NCI-H1930 (cell line): ENCODE measurements at places on chromosomes 16 and 17.

DNA sequence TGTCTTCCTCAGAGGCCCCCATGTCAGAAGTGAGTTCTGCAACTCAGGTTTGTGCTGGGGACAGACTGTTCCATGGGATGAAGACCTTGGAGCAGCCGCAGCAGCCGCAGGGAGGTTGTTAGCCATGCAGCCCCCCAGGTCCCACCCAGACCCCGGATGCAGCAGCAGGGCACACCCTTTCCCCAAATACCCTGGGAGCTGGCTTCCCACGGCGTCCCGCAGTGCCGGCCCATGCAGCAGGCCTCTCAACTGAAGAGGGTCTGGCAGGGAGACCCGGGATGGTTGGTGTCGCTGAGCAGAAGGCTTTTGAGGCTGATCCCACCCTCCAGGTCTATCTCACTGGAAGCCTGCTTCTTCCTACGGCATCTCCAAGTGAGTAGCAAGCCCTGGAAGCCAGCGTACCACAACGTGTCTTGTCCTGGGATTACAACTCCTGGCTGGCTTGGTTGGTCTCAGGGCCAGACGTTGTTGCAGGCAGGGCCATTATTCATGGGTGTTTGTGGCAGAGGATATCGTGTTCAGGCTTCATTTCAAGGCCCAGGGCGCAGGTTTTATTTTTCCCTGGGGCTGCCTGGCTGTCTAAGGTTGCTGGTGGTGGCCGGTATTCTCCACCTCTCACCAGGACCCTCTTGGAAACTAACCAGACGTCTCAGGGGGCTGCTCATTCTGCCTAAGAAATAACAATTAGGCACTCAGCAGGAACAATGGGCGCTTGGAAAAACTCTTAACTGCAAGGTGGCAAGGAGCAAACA lies 223.2 kb downstream of the C16orf95 start:
- DNase-seq: no peak

GRCh38 chr16:11949527-11949926 lies 7.7 kb upstream of the NPIPB2 start:
- peak; percentile 47 for DNase-seq

GRCh38 chr16:87685405-87685755 lies 80.4 kb downstream of the KLHDC4 start:
- DNase-seq: no peak

DNA sequence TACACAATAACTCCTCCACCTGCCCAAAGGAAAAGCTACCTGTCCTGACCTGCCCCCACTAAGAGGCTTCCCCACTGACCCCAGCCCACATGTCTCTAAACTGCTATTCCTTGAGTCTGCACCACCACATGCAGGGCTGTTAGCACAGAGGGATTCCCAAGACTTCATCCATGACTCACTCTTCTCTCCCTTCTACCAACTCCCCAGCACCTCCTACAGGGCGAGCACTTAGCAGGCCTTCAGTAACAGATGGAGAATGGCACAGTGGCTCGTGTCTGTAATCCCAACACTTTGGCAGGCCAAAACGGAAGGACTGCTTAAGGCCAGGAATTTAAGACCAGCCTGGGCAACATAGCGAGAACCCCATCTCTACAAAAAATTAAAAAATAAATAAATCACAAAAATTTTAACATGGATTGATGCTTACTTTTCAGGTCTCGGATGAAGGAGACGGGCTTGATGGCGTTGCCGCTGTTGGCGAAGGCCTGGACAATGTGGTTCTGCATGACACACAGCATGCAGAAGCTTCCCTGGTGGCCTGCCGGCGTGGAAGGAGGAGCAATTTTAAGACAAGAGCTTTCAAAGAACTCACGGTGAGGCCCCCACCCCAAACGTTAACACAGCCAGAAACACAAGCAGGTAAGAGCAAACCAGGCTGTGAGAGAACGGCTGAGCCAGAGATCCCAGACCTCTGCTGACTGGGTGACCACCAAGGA lies 12.0 kb downstream of the USP36 start:
- DNase-seq: no peak

GRCh38 chr17:38730526-38731379 lies 612 bp downstream of the CISD3 start:
- no peak for DNase-seq

GRCh38 chr17:53168413-53168812 lies 654.3 kb upstream of the KIF2B start:
- no peak for DNase-seq

GRCh38 chr16:69839798-69840409 lies 77.8 kb downstream of the WWP2 start:
- DNase-seq: no peak

- no peak for DNase-seq
Observed at GRCh38 chr17:75698659-75699058, 22.6 kb upstream of the ITGB4 start.

DNA sequence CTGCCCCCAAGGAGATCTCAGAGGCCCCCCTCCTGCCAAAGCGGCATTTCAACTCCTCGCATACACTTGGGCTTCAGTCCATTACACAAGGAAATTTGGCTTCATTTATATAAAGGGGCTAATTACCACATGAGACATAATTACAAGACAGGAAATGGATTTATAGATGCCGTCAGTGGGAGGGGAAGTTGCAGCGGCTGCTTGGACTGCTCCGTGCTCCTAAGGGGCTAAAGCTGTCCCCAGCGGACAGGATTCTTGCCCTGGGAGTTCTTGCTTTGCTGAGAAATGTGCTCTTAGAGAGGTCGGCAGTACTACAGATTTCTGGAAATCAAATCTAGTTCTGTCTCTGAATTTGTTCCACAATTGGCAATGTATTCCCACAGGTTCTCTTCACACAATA lies 57.2 kb upstream of the NLK start:
- no peak for DNase-seq

GRCh38 chr17:80960037-80960796 lies 31.4 kb upstream of the CHMP6 start:
- DNase-seq: no peak

- no peak for DNase-seq
Observed at GRCh38 chr16:50765861-50766260, 24.0 kb downstream of the CYLD start.

- no peak for DNase-seq
Observed at GRCh38 chr17:21044971-21045370, 2.2 kb upstream of the USP22 start.

- no peak for DNase-seq
Observed at GRCh38 chr16:939941-940340, 30.8 kb downstream of the LMF1 start.

DNA sequence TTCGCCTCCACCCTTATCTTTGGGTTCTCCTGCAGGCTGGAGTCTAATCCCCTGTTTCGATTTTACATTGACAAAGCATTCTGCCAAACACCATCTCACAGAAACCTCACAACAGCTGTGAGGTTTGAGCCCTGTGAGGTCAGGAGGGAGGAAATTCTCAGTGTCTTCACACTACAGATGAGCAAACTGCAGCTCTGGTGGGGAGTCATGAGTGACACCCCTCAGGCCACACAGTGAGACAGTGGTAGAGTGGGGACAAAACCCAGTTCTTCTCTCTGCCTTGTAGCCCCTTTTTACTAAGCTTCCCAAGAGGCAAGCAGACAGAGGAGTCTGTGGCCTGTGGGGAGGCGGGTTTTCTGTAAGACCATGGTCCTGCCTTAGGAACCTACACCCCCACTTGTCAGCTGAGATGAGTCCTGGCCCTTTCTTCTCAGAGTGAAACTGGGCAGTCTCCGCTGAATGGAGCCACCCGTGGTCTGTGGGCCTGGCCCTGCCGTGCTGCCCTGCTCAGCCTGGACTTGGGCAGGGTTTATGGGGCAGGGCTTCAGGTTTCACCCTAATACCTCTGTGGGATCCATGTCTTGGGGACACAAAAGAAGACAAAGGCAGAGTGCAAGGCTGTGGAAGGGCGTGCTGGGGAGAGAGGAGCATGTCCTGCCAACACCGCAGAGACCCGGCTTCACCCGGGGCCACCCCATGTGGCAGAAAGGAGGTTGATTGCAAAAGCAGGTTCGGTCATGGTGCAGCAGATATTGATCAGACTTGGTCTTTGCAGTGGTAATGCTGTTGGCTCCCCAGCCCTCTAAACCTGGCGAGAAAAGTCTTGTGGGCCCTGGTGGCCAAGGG lies 59.0 kb downstream of the ABR start:
- DNase-seq: no peak

DNA sequence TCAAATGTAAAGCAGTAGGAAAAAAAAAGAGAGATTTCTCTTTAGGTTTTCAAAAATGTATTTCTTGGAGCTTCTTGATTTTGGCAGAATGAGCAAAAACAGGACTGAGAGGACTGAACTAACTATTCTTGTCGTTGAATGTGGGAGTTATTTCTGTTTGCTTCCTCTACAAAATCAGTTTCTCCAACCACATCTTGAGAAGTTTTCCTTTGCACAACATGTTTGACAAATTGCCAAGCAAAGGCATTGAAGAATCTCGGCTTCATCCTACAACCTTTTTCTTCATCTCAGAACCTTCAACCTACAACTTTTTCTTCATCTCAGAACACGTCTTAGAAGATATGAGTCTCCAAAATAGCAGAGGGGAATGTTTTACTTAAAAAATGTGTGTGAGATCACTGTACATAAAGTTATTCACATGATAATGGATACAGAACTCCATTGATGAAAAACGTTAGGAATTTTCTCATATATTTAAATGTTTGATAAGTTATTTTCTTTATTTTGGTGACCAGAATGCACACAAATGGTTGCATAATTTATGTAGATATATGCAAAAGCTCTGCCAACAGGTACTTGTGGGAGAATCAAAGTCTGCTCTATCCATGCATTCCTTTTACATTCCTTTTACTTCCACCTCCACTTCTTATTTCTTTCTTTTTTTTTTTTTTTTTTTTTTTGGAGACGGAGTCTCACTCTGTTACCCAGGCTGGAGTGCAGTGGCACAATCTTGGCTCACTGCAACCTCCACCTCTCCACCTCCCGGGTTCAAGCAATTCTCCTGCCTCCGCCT lies 370.0 kb downstream of the KCNJ2 start:
- no peak for DNase-seq

GRCh38 chr17:47959825-47960655 lies 2.4 kb upstream of the PRR15L start:
- DNase-seq: no peak

GRCh38 chr16:11258553-11259492 lies 2.8 kb upstream of the SOCS1 start:
- no peak for DNase-seq

DNA sequence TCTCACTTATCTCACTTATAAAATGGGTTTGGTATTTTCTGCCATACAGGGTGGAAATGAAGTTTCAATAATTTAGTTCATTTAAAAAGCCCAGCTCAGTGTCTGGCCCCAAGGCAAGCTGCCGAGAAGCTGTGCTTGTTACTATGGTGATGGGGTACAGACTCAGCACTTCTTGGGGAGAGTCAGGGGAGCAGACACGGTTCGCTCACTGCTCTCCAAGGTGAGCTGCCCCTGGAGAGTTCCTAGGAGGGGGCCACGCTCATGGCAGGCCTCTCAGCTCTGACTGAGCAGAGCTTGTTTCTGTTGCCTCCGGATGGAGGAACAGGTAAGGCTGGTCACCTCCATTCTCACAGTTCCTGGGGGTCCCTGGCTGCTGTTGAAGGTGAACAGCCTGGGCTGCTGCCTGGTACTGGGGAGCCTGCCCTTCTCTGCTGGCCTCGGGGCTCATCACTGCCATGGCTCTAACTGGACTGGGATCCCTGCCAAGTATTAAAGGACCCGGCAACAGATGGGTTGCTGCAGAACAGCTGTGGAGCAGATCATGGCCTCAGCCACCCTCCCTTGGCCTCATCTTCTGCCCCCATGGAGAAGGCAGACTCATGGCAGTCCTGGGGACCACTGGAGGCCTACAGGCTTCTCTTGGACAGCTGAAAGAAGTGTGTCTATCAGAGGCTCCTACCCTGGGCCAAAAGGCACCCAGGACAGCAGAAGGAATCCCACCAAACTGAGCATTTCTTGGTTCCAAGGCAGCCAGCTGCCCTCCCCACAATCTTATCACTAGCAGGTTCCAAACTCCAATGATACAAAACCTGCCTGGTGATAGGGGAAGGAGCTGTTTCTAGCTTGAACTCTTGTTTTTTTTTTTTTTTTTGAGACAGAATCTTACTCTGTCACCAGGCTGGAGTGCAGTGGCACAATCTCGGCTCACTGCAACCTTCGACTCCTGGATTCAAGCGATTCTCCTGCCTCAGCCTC lies 25.9 kb upstream of the SPATA32 start:
- no peak for DNase-seq

GRCh38 chr16:1537763-1538289 lies 4.4 kb downstream of the TMEM204 start:
- no peak for DNase-seq

DNA sequence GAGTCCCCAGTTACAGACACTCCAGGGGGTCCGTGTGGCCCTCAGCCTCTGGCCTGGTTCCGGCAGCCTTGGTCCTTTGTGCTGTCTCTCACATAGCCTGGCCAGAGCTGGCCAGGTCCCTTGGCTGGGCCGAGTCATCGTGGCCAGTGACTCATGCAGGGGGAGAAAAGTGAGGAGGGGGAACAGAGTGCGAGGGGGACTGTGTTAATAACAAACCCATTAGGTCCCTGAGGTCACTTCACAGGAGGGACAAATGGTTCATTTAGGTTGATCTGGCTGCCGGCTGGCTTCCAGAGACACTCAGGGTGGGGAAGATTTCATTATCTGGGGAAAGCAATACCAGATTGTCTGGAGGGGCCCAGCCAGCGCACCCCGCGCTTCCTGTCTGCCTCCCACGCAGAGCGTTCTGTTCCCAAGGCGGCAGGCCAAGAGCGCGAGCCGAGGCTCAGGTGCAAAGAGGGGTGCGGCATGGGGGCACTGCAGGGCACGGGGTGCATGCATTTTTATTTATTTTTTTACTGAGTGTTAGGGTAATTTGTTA lies 223.1 kb downstream of the SEC14L1 start:
- no peak for DNase-seq

- no peak for DNase-seq
Observed at GRCh38 chr17:15268461-15268860, 3.3 kb upstream of the PMP22 start.

GRCh38 chr16:3170440-3171180 lies 17.4 kb upstream of the OR1F1 start:
- no peak for DNase-seq
